ENCODE measurements at places on chromosomes 2 and 18. TPM values are rescaled to one million over a fixed set of nuclear protein-coding genes. Genes with fewer than 3 reads are reported as not detected.

- no peak for DNase-seq
These were observed 302.5 kb downstream of the NRXN1 start for GRCh38 chr2:50729306-50730049.

GRCh38 chr18:54736981-54737380, 91.3 kb upstream of the RAB27B start:
- DNase-seq: no peak

- no peak for DNase-seq
These were observed 445.6 kb upstream of the POU3F3 start for GRCh38 chr2:104408266-104408665.

The LOXHD1 gene
- total RNA-seq: not detected

The LIMS1 gene
- total RNA-seq: 61.6 TPM

- no peak for DNase-seq
These were observed 142.6 kb downstream of the RAPGEF4 start for GRCh38 chr2:172878260-172878659.
